Activated T-cell treated with anti-CD3 and anti-CD28 coated beads, Interleukin-2, amount 50 U/mL, for 1 hour (primary cell): ENCODE measurements at places on chromosomes 4 and X.

GRCh38 chr4:115607311-115607710 lies 493.9 kb upstream of the NDST4 start:
- DNase-seq: no peak

- DNase-seq: no peak
Measured at GRCh38 chr4:119005928-119006460, 117.3 kb downstream of the SYNPO2 start.

GRCh38 chr4:86530183-86530582 lies 63.9 kb upstream of the PTPN13 start:
- no peak for DNase-seq

GRCh38 chrX:29043746-29044145 lies 456.5 kb downstream of the IL1RAPL1 start:
- DNase-seq: no peak

DNA sequence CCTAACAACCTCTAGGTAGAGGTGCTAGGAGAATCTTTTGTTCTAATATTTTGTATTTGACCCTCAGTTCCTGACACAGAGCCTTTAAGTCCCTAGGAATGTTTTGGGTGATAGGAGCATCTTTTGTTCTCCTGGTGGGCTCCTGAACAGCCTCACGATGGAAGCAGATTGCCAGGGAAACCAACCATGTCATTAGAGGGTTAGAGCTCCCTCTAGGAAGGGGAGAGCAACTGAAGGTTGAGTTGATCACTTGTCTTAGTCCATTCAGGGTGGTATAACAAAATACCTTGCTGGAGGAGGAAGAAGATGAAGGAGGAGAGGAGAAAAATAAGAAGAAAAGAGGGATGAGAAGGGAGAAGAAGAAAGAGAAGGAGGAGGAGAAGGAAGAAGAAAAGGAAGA lies 9.2 kb downstream of the VCX start:
- no peak for DNase-seq
